ENCODE measurements at places on chromosomes 12 and 14.

GRCh38 chr12:54865683-54866324 is 11.5 kb downstream of the MUCL1 start:
- no peak for DNase-seq

DNA sequence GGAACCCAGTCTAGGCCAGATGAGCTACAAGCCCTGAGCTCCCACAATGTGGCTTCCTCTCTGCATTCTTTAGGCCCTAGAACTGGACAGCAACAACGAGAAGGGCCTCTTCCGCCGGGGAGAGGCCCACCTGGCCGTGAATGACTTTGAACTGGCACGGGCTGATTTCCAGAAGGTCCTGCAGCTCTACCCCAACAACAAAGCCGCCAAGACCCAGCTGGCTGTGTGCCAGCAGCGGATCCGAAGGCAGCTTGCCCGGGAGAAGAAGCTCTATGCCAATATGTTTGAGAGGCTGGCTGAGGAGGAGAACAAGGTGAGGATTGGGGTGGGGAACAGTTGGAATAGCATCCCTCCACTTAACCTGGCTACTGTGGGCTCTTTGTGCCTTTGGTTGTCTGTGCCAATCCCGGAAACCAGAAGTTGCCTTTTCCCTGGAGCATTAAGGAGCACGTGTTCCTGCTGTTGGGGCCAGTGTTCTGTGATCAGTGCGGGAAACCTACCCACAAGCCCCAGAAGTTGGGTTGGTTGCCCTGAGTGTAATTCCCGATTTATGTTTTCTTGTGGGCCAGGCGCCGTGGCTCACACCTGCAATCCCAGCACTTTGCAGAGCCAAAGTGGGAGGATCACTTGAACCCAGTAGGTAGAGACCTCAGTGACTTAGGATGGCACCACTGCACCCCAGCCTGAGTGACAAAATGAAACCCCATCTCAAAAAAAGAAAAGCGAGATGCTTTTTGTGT is 6.4 kb downstream of the FKBP4 start:
- DNase-seq: no peak

DNA sequence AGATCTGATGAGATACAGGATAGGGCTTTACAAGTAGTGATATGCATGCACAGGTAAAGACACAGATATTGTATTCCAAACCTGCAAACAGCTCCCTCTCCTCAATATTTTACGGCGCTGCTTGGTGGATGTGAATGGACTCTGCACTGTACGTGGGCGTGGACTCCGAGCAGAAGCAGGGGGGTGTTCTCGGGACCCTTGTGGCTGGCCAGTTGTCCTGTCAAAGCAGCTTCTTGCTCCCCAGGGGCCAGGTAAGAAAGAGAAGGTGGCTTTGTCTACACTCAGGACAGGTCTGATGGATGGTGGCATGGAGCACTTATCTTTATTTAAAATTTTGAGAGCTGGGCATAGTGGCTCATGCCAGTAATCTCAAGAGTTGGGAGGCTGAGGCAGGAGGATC is 29.5 kb upstream of the CLMN start:
- no peak for DNase-seq

- peak; percentile 72 for DNase-seq
These were observed 2.5 kb downstream of the USP44 start for GRCh38 chr12:95548539-95549391.

GRCh38 chr14:22095860-22096513 is 422.4 kb upstream of the OR4E1 start:
- DNase-seq: no peak

- DNase-seq: no peak
These were observed 42.8 kb upstream of the CMKLR1 start for GRCh38 chr12:108381787-108382436.

DNA sequence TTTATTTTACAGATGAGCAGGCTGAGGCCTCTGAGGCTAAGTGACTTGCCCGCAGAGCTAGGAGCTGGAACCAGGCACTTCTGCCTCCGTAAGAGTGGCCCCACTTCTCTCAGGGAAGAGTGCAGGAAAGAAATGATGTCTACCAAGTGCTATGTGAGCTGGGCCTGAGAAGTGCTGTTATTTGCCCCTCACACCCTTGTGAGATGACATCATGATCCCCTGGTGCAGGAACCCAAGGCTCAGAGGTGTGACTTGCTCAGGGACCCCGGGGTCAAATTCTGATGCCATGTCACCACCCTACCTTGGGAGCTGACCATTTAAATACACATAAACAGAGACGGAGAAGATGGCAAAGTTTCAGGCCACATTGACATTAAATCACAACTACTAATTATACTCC is 63.7 kb upstream of the DDX11 start:
- DNase-seq: no peak

DNA sequence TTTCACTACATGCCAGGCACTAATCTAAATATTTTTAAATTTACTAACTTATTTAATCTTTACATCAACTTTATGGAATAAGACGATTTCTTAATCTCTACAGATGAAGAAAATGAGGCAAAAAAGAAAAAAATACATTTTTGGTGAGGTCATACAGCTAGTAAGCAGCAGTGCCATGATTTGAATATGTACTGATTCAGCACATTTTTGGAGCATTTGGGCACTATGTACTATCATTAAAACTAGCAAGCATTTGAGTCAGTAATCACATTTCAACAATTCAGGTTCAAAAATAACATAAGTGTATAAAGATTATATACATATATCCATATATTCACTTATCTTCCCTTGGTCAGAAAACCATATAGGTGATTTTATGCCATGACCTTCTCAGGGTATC is 124.4 kb upstream of the TMTC1 start:
- DNase-seq: no peak

DNA sequence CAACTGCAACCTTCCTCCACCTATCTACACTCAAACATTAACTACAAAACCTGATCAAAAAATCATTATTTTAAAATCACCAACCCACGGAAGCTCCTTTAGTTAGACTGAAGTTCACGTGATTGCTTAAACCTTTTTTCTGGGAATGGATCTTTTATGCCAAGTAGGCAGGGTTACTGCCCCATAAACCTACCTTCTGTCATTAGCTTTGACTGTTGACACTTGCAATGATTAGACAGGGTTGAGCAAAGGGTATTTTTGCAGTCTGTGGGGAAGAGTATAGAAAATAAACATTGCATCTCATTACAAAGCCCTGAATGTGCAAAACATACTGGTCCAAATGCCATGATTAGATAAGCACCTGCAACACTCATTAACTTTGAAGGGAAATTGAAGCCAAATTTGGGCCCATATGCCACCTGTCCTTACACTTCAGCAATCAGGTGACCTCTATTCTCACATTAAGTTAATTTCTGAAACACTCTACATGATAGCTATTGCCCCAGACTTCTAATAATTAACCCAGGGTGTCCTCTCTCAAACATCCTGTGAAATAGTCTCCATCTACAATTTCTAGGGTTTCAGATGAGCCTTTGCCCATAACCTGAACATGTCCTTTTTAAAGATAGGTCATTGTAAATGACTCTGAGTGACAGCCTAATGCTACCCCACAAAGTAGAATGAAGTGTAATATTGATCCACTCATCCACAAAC is 156.0 kb upstream of the PLEKHG7 start:
- DNase-seq: no peak

GRCh38 chr12:52280796-52281560 is 6.5 kb downstream of the KRT86 start:
- no peak for DNase-seq

DNA sequence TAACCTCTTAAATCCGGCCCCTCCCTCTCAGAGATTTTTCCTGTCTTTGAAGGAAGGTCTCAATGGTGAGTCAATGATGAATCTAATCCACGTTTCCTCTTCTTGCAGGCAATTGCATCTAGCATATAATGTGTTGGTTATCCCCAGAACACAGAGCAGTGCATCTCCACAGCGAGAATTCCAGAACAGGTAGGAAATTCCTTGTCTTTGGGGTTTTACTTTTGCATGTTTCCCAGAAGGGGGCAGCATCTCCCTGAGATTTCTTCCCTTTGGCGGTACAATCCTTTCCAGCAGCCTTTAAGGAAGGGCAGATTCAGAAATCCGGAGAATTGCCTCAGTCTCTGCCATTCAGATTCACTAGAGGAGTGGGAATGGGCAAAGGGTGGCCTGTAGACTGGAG is 128.0 kb downstream of the KCNA5 start:
- DNase-seq: peak; percentile 2

GRCh38 chr14:20093442-20093841 is 17.1 kb upstream of the OR4K17 start:
- no peak for DNase-seq

GRCh38 chr12:20047901-20048300 is 320.4 kb upstream of the PDE3A start:
- no peak for DNase-seq

GRCh38 chr12:67006610-67007009 is 262.5 kb upstream of the CAND1 start:
- DNase-seq: no peak

DNA sequence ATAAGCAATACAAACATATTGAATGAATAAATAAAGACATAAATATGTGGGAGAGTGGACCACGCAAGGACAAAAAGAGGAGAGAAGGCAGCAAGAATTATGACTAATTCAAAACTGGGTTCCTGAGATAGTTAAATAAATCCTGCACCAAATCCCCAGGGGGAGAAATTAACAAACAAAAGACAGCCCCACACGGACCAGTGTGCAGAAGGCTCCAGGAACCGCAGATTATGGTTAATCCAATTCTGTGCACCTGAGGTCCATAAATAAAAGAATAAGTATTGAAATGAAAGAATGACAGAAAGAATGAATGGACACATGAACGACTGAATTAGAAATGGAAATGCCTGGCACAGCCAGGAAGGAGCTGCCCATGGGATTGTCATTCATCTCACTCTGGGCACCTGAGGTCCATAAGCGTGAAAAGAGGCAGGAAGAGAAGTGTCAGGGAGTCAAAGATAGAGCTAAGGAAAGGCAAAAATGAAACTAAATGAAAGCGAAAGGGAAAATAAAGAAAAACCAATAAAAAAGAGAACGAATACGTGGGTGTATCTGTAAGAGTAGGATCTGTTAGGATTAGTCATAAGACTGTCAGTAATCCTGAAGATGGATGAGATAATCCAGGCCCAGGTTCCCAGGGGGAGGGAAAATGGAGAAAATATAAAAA is 23.3 kb downstream of the MEG3 start:
- no peak for DNase-seq

GRCh38 chr12:53696285-53696654 is 20.4 kb upstream of the ATP5MC2 start:
- peak; percentile 45 for DNase-seq

DNA sequence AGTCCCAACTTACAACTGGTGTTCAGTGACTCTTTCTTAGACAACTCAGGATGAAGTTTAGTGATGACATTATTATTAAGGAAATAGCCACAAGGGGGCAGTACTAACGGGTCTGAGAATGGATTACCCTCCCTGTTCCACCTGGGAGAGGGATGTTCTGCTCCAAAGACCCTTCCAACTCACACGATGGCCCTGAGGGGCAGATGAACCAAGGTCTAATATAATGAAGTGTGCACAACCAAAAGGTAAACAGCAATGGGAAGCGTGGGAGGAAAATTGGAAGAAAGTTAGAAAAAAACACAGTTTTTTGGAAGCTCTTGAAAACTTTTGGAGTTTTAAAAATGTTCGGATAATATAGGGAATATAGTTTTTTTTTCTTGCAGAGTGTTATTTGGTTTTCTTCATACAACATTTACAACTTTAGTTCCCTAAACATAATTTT is 24.0 kb downstream of the FGF6 start:
- peak; percentile 54 for DNase-seq

DNA sequence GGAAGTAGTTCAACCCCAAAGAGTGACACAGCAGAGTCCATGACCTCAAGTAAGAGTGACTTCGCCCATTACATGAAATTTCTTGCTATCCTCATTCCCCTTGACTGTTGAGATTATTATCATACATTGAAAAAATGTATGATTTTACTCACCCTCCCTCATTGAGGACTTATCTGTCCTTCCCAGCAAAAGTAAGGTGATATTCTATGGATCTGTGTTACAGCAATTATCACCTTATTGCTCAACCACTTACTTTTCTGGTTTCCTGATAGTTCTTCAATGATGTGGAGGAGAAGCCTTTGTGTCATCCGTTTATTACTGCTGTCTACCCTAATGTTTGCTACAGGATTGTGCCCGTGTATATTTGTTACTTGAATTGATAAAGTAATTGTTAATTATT is 306.2 kb downstream of the TRHDE start:
- DNase-seq: peak; percentile 79

GRCh38 chr14:32622742-32623141 is 293.6 kb downstream of the AKAP6 start:
- no peak for DNase-seq

- no peak for DNase-seq
These were observed 285.2 kb downstream of the NAV3 start for GRCh38 chr12:78115889-78116288.

- no peak for DNase-seq
These were observed 126.3 kb downstream of the CEP83 start for GRCh38 chr12:94333396-94333795.

DNA sequence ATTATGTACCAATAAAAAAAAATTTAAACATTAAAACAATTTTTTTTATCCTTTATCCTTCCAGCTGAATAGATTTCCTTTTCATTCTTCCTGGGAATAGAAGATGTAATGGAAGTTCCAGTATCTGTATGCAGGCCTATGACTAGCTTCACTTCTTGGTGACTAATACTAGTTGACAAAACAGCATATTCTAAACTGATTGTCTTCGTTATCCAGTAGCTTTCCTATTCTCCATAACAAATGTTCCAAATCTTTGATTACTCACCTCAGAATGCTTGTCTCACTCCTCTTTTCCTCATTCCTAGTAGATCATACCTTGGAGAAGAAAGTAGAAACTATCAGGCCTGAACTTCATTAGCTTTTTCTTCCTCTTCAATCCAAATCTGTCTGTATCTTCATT is 70.7 kb downstream of the PLEKHA5 start:
- DNase-seq: no peak

GRCh38 chr12:117189725-117190209 is 503 bp downstream of the FBXO21 start:
- DNase-seq: peak; percentile 57

- no peak for DNase-seq
These were observed 37.2 kb upstream of the C14orf132 start for GRCh38 chr14:96001866-96002497.

DNA sequence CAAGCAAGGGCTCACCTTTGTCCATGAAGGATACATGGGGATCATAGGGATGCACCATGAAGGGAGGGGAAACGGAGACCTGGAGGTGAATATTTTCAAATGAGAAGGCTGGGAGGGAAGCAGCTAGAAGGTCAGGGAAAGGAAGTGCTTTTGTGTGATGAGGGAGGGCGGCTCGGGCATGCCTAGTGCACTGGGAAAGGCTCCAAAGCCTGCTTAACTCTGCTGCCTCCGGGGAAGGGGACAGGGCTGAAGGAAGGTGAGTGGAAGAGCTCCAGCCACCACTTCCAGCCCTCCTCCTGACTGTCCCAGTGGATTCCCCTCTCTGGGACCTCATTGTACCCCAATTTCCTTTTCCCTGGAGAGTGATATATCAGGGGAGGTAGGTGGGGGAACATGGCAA is 149.4 kb upstream of the PRMT8 start:
- no peak for DNase-seq

DNA sequence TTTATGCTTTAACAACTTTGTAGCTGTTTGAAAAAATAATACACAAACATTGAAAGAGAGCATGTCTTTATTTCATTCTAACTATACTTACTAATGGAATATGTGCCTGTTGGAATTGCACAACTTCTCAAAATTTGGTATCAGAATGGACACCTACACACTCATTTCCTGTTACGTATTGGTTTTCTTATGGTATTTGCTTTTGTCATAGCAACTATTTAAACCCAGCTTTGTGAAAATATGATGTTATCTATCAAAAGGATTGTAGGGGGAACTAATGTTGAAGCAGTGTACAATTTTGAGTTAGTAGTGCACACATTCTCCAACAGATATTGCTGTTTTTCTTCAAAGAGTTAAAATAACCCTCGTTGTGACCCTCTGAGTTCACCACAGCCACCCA is 52.6 kb downstream of the RBMS2 start:
- no peak for DNase-seq
